Chondrocyte (in vitro differentiated cells): ENCODE measurements at places on chromosomes 6 and 20. TPM values are rescaled to one million over a fixed set of nuclear protein-coding genes. Genes with fewer than 3 reads are reported as not detected.

The USP49 gene
- total RNA-seq = 3.4 to 5.2 TPM (median 3.5 TPM) in 3 replicates

The DUSP15 gene
- total RNA-seq = 3.6 to 11.6 TPM (median 11.5 TPM) in 3 replicates

The PRL gene
- not detected in 3 replicates for total RNA-seq

The BPIFA1 gene
- not detected in 3 replicates for total RNA-seq

DNA sequence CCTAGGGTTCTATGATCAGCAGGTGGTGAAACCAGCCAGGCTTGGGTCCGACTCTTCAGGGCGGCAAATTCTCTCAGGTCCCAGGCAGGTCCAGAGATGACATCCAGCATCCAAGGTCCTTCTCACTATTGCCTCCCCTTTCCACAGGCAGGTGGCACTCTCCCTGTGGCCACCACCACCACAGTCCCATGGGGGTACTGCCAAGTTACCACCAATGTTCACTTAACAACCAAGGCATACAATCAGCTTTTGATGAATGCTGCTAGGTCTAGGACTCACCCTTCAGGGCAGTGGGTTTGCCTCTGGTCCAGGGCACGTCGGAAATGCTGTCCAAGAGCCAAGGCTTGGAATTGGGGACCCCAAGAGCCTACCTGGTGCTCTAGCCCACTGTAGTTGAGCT lies 40.4 kb upstream of the UTRN start:
- H3K36me3 ChIP-seq = no peaks in the 10 kb centered on the region
- no peak overlapping the region for H3K4me3 ChIP-seq
- no peak for DNase-seq
- H3K27me3 ChIP-seq = no peaks in the 10 kb centered on the region

DNA sequence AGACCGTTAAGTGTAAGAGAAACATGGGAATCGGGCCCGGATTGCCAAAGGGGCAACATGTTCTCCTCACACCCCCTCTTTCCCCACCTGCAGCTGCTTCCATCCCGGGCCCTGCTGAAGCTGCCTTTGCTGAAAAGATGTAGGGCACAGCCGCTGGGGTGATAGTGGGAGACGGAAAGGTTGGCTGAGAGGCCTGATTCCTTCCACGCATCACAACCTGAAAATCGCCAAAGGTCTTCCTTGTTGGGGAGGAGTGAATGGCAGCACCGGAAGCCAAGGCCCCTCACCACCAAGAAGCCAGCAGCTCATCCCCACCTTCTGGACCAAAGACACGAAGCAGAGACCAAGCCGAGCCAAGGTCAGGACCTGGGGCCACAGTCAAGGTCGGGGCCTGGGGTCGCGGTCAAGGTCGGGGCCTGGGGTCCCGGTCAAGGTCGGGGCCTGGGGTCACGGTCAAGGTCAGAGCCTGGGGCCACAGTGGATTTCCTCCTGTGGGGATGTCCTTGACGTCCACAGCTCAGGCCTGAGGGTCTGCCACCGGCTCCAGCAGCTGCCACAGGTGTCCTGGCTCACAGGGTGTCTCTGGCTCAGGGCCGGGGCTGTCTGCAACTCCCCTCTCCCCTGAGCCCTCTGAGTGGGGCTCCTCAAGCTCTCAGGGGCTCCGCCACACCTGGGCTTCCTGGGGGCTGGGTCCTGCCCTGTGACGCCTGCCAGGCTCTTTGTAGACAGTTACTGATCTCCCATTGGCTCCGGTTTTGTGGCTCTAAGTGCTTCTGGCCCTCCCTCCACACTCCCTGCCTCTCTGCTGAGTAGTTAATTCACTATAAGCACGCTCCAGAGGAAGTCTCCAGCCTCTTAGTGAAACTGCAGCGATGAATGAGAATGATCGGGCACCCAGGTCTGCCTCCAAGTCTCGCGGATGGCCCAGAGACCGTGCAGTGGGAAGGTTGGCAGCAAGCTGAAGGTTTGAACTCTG lies 5.5 kb upstream of the CHRNA4 start:
- no peak overlapping the region for H3K27ac ChIP-seq
- no peak for DNase-seq
- H3K4me3 ChIP-seq = no peak overlapping the region

GRCh38 chr6:7818257-7819214 lies 92.1 kb downstream of the TXNDC5 start:
- DNase-seq = no peak
- H3K4me1 ChIP-seq = peaks cover 7% of the 10 kb centered on the region
- no peaks in the 10 kb centered on the region for H3K36me3 ChIP-seq
- H3K27me3 ChIP-seq = peaks cover 6% of the 10 kb centered on the region

DNA sequence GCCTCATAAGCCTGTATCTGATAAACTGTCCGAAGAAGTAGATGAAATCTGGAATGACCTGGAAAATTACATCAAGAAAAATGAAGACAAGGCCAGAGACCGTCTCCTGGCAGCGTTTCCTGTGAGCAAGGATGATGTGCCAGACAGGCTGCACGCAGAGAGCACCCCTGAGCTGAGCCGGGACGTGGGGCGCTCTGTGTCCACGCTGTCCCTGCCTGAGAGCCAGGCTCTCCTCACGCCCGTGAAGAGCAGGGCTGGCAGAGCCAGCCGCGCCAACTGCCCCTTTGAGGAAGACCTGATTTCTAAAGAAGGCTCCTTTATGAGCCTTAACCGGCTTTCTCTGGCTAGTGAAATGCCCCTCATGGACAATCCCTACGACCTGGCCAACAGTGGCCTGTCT lies 33.9 kb upstream of the MTHFD1L start:
- H3K4me3 ChIP-seq = no peak overlapping the region
- H3K4me1 ChIP-seq = peaks cover 8% of the 10 kb centered on the region
- H3K27me3 ChIP-seq = no peaks in the 10 kb centered on the region
- H3K36me3 ChIP-seq = no peaks in the 10 kb centered on the region
- no peak overlapping the region for H3K27ac ChIP-seq

DNA sequence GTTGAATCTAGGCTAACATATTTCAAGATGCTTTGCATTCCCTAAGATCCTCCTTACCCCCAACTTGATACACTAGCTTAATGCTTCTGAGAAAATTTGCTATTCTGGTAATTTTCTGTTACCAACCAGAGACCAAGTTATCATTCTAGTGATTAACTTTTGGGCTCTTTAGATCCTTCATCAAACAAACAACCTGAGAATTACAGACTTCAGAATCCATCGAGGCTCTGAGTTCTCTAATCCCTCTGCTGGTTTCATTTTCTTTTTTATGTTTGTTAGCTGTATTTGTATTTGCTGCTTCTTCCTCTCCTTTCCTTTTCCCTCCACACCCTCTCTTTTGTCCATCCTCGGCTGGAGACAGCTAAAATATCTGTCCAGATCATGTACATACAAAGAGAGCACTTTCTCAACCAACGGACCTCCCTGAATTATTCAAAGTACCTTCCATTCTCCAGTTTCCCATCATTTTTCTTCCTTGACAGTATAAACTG lies 98.7 kb upstream of the RIPOR2 start:
- H3K4me1 ChIP-seq = peaks cover 7% of the 10 kb centered on the region
- no peaks in the 10 kb centered on the region for H3K27me3 ChIP-seq

GRCh38 chr20:44495257-44495656 lies 19.6 kb downstream of the TTPAL start:
- DNase-seq = no peak
- peaks cover 16% of the 10 kb centered on the region for H3K36me3 ChIP-seq
- peaks cover 70% of the 10 kb centered on the region for H3K4me1 ChIP-seq
- no peaks in the 10 kb centered on the region for H3K27me3 ChIP-seq
- no peak overlapping the region for H3K4me3 ChIP-seq
- H3K27ac ChIP-seq = peak overlapping the region; percentile 98

DNA sequence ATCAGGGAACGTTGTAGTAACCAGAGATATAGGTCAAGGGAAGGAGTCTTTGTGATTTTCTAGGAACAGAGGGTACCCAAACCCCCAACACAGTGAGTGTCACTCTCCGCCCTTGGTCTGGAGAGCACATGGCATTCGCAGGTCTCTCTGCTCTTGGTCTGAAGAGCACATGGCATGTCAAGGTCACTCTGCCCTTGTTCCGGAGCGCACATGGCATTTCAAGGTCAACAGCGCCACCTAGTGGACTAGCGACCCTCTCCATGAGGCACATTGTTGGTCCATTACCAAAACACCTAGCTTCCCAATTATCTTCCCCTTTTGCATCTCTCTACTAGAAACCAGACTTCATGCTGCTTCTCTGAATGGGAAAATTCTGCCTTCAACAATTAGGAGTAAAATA lies 260.0 kb downstream of the C6orf118 start:
- H3K4me3 ChIP-seq = no peak overlapping the region
- no peak overlapping the region for H3K27ac ChIP-seq
- H3K4me1 ChIP-seq = peaks cover 5% of the 10 kb centered on the region

- no peaks in the 10 kb centered on the region for H3K36me3 ChIP-seq
- no peak overlapping the region for H3K27ac ChIP-seq
- no peak for DNase-seq
These were observed 19.7 kb downstream of the TSHZ2 start for GRCh38 chr20:52991830-52992229.

- no peaks in the 10 kb centered on the region for H3K4me1 ChIP-seq
- peaks cover 2% of the 10 kb centered on the region for H3K36me3 ChIP-seq
- no peak overlapping the region for H3K4me3 ChIP-seq
- no peak overlapping the region for H3K27ac ChIP-seq
These were observed 19.4 kb upstream of the TOX2 start for GRCh38 chr20:43895235-43895634.

DNA sequence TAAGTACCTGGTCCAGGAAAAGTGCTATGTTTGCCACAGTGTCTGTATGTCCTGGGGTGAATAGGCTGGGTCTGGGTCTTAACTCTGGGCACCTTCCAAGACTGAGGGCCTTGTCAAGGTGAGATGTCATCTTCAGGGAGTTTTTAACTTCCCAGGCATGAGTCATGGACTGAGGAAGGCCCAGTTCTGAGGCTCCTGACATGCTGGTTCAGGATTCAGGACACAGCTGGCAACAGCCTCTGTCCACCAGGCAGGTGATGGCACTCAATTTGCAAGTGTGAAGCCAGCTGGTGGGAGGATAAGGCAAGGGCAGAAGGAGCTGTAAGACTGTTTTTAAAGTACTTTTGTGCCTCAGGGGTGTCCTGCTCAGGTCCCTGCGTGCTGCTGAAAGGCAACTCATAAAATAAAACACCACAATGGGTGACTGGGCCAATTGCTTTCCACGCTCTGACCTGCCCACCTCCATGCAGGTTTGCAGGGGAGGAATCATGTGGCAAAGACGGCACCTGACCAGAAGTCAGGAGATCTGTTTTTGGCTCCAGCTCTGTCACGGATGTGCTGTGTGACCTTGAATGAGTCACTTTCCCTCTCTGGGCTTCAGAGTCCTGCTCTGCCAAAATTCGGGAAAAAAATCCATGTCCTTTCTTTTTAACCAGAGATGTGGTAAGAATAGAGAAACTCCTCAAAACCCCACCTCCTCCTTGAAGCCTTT lies 4.9 kb upstream of the PACSIN1 start:
- H3K27me3 ChIP-seq = peaks cover 14% of the 10 kb centered on the region
- no peak overlapping the region for H3K4me3 ChIP-seq
- no peaks in the 10 kb centered on the region for H3K36me3 ChIP-seq
- no peak overlapping the region for H3K27ac ChIP-seq
- peaks cover 6% of the 10 kb centered on the region for H3K4me1 ChIP-seq

GRCh38 chr6:2807342-2808090 lies 34.1 kb downstream of the SERPINB1 start:
- H3K4me1 ChIP-seq = peaks cover 17% of the 10 kb centered on the region
- DNase-seq = no peak
- no peaks in the 10 kb centered on the region for H3K27me3 ChIP-seq
- peak overlapping the region; percentile 18 for H3K27ac ChIP-seq
